ENCODE measurements at places on chromosomes 3 and 15.

GRCh38 chr3:42052484-42053351 lies 38.4 kb upstream of the TRAK1 start:
- DNase-seq: no peak

- no peak for DNase-seq
Observed at GRCh38 chr3:58725326-58725853, 58.8 kb upstream of the FAM3D start.

GRCh38 chr15:93348711-93349545 lies 259.9 kb upstream of the RGMA start:
- no peak for DNase-seq

DNA sequence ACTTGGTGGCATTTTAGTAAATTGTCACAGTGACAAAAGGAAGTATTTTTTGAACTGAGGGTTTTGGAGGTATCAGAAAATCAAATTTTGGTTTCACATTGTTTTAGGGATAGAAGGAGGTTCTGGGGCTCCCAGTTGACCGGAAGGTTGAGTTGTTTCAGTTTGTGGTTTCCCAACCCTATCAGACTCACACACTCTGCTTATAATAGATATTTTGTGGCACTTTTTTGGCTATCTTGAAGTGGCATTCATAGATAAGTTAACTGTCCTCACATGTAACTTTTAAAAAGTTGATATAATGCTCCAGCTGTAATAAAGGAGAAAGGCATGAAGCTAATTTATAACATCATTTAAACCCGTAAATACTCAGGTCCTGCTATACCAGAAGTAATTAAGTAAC lies 12.8 kb downstream of the ARMC8 start:
- peak; percentile 10 for DNase-seq

GRCh38 chr3:128584412-128585020 lies 66.1 kb downstream of the RPN1 start:
- no peak for DNase-seq

- no peak for DNase-seq
Observed at GRCh38 chr15:42421376-42421775, 62.1 kb downstream of the CAPN3 start.

GRCh38 chr3:156599089-156599874 lies 44.4 kb upstream of the SSR3 start:
- DNase-seq: no peak

- no peak for DNase-seq
Observed at GRCh38 chr3:187085021-187085666, 54.2 kb downstream of the RPL39L start.

DNA sequence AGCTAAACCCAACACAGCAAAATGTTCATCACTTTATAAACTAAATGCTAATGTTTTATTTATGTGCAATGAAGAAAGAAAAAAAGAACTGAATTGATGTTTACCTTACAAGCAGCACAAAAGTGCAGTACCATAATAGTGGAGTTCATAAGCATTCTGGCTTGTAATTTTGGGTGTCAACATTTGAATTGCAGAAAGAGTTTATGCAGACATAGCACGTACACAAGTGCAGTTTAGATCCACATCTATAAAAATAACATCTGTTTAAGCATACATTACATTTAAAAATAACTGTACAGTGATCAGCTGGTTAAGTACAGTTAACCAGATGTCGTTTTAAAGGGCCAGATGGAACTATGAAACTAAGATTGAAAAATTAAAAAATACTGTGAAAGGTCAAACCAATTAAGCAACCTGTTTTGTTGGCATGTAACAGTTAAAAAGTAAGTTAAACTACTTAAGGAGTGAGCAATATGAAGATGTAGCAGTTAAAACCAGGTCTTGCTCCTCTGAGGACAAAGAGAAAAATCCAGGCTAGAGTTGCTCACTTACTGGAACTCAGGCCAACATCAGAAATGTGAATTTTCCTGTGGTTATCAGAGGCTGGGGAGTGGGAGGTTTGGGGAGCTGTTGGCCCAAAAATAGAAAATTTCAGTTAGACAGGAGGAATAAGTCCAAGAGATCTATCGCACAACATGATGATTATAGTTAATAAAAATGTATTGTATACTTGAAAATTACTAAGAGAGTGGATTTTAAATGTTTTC lies 204.9 kb upstream of the MDFIC2 start:
- no peak for DNase-seq

DNA sequence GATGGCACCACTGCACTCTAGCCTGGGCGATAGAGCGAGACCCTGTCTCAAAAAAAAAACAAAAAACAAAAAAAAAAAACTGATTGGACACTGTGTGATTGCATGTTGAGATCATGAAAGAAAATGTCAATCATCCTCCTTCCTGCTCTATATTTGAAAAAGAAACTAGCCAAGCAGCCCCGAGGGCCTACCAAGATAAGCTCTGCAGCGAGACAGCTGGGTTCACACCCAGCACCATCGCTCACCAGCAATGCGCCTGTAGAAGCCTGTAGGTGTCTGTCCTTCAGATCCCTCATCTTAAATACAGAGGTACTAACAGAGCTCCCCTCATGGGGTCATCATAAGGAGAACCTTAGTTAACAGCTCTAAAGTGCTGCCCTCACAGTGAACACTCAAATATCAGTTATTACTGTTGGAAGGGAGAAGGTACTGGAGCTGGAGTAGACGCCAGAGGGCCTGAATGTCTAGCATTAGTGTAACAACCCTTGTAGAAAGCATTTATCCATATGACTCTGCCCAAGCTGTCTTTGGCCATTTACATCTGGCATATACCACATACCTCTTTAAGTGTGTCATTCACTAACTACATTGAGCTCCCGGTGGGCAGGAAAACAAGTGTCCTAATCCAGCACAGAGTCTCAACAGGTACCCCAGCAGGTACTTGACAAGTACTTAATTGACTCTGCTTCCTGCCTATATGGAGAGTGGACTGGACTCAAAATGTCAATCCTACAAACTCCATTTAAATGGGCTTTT lies 22.9 kb downstream of the MYLK start:
- DNase-seq: no peak

DNA sequence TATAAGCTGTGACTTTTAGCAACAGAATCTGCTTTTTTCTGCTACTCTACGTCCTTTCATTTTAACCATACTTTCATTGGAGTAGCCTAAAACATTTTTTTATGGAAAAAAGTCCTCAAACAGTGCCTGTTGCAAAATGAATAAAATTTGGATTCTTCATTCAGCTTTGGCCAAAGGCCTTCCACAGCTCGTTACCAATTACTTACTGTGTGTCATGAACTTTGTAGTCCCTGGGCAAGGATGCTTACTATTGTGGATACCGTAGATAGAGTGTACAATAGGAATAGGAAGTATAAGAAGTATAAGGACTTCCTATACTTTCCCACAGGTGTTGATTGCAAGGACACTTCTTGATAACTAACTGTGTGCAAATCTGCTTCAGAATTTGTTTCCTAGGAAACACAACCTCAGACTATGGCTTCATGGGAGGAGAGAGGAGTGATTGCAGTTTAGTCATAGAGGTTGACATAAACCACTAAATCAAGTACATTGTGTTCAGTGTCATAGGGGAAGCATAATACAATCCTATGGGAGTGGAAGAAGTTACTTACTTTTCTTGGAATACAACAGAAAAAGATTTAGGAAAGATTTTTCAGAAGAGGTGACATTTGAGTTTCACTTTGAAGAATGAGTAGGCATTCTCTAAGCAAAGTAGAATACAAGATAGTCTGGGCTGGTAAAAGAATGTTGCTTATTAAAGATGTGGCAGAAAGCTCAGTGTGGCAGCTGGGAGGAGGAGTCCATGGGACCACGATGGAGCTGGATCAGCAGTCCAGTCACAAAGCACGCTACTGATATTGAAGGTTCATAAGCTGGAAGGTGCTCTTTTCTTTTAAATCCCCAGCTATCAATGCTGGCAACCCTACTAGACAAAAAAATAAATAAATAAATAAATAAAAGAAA lies 309.7 kb upstream of the TPRG1 start:
- DNase-seq: no peak

DNA sequence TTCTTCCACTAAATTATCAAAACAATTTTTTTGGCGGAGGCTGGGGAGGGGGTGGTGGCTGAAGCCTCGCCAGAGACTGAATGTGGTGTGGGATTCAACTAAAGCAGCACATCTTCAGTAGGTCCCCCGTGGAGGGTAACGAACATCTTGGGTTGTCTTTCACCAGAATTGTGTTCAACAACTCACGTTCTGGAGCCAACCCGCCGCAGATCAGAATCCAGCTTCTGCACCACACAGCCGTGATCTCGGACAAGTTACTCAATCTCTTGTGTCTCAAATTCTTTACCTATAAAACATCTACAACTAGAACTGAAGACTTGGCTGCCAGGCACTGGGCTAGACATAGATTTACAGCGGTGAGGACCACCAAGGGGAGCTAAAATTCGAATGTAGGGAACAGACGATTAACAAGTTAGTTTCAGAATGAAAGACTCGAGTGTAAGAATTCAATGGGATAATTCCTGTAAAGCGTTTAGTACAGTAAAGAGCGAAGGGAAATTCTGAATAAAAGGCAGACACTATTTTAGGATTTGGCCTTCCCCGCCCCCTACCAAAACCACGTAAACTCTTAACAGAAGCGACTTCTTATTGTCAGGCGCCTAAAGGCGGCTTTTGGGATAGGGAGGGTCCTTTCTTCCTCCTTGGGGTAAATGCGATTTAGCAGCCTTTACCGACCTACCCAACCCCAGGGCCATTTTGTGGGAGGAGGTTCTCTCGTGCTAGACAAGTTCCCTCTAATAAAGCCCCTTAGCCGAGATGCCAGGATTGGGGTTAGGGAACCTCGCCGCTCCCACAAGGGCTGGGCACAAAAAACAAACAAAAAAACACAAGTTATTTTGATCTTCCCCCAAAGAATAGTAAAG lies 697 bp upstream of the RAB5A start:
- no peak for DNase-seq

DNA sequence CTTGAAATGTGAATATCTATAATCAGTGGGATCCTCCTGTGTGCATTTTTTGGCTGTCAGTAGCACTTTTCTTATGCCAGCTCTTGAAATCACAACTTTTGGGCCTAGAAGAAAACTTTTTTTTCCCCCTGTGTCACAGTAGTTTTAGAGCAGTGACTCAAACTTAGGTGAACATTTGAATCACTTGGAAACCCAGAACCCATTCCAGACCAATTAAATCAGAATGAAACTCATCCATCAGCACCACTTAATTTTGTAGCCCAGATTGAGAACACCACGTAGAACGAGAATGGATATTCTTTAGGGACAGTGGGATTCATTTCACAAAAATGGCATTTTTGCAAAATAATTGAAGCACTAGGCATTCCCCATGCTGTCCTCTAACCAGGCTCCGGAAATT lies 224.8 kb upstream of the NANOGP8 start:
- no peak for DNase-seq

DNA sequence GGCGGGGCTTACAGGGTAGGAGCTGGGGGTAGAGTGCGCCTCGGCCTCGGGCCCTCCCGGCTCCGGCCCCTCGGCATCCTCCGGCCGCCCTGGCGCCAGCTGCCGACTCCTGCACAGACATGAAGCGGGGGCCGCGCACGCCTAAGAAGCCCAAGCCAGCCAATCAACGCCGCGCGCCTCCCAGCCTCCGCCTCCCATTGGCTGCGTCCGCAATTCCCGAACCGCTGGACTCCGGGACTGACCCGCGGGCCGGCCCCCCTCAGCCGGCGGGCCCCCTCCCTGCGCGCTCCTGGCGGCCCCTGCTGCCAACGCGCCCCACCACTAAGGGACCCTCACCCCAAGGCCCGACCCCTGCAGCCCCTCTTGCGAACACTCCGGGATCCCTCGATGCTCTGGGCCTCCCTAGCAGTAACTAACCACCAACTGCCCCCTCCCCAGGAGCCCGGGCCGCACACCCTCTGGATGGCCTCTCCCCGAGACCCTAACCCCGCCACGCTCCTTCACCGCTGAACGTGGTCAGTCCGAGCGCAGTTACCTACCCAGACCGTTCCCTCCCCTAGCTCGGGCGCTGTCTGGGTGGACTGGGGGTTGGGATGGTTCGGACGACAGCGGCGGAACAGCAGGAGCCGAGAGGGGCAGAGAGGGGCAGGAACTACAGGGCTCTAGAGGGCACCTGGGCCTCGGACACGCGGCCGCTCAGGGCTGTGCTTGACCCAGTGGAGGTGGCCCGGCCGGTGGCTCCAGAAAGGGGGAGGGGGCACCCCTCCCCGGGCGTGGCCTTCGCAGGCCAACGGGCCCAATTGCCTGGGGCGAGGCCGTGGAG lies 5.0 kb downstream of the GATA2 start:
- no peak for DNase-seq

- no peak for DNase-seq
Observed at GRCh38 chr15:81151389-81151788, 17.3 kb downstream of the CFAP161 start.

- no peak for DNase-seq
Observed at GRCh38 chr15:59237119-59237855, 30.6 kb downstream of the LDHAL6B start.

DNA sequence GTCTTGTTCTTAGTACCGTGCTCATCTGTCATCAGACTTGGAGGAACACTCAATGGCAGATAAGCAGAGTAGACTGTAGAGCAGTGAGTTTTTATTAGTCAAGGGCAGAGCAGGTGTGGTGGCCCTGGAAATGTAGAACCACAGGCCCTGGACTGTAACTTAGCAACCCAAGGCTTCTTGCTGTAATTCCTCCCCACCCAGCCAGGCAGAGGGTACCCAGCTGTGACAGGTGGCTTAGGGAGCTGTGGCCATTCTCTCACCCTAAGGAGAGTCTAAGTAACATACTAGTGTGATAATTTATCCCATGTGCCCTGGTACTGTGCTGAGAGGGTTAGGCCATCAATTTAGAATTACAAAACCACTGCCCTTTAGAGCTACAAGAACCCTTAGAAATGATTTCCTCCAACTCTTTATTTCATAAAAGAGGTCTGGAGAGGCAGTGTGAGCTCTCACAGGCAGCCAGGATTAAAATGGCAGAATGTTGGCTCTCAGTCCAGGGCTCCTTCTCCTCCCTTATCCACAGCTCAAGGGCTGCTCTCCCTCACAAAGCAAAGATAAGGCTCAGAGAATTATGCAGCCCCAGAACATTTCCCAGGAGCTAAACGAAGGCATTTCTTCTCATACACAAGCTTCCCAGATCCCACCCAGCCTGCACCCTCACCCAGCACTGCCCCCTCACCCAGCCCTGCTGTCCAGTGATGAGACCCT lies 3.0 kb downstream of the POMGNT2 start:
- DNase-seq: no peak

GRCh38 chr15:33801954-33802353 lies 166.3 kb upstream of the CHRM5 start:
- no peak for DNase-seq

- DNase-seq: peak; percentile 15
Observed at GRCh38 chr3:57756528-57757401, 656 bp downstream of the SLMAP start.

DNA sequence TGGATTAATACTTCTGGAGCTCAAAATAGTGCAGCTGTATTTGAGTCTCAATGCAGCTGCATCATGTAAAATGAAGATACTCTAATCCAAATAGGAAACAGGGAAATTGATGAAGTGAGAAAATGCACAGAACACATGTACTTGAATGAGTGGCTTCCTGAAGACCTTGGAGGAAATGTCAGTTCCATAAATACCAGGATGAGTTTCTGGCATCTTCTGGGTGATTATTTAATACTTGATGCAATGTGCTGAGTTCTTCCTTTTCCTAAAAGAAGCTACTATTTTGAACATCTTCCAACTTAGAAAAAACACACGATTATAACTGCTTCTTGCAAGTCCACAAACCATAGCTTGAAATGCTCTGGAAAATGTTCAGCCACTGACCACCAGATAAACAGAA lies 162.8 kb downstream of the SLC9A9 start:
- no peak for DNase-seq
